ENCODE measurements at places on chromosomes 2 and 18.

- H3K4me1 ChIP-seq, result peaks cover 9% of the 10 kb centered on the region
- no peak overlapping the region for H3K27ac ChIP-seq
- peaks cover 31% of the 10 kb centered on the region for H3K27me3 ChIP-seq
- no peak overlapping the region for H3K4me3 ChIP-seq
- peak; percentile 23 for DNase-seq
- H3K36me3 ChIP-seq, result no peaks in the 10 kb centered on the region
Measured at GRCh38 chr2:113370478-113371091, 66.9 kb upstream of the ZNG1B start.

GRCh38 chr2:199778655-199779054 lies 72.3 kb downstream of the FTCDNL1 start:
- no peak overlapping the region for H3K27ac ChIP-seq
- H3K4me1 ChIP-seq, result no peaks in the 10 kb centered on the region
- DNase-seq, result no peak
- H3K4me3 ChIP-seq, result no peak overlapping the region

GRCh38 chr2:112782234-112782799 lies 2.0 kb downstream of the IL1A start:
- no peak for DNase-seq
- H3K36me3 ChIP-seq, result peaks cover 4% of the 10 kb centered on the region
- no peak overlapping the region for H3K27ac ChIP-seq
- H3K4me1 ChIP-seq, result peaks cover 5% of the 10 kb centered on the region
- H3K27me3 ChIP-seq, result peaks cover 49% of the 10 kb centered on the region

DNA sequence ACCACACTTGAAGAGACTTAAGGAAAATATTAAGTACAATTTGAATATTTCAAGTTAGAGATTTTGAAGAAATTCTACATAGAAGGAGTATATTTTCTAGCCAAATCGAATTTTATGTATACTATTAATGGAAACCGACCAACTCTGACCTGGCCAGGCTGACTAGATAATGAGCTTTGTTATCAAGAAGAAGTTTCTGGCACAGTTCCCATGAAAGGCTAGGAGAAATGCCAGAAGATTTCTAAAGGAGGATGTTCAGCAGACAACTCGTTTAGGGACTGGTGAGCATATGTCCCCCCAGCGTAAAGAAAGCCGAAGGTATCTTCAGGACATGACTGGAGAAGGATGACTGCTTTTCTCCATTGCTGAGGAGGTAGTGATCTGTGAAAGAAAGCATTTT lies 127.3 kb downstream of the DIS3L2 start:
- peaks cover 6% of the 10 kb centered on the region for H3K4me1 ChIP-seq
- no peak overlapping the region for H3K4me3 ChIP-seq
- peaks cover 7% of the 10 kb centered on the region for H3K36me3 ChIP-seq
- H3K27ac ChIP-seq, result no peak overlapping the region

- peaks cover 2% of the 10 kb centered on the region for H3K36me3 ChIP-seq
- peaks cover 33% of the 10 kb centered on the region for H3K27me3 ChIP-seq
- no peaks in the 10 kb centered on the region for H3K4me1 ChIP-seq
- no peak for DNase-seq
Measured at GRCh38 chr2:118348380-118349034, 260.2 kb downstream of the INSIG2 start.

- peak overlapping the region; percentile 97 for H3K4me3 ChIP-seq
- DNase-seq, result no peak
- H3K4me1 ChIP-seq, result peaks cover 35% of the 10 kb centered on the region
- H3K27ac ChIP-seq, result peak overlapping the region; percentile 97
- no peaks in the 10 kb centered on the region for H3K27me3 ChIP-seq
- H3K36me3 ChIP-seq, result peaks cover 2% of the 10 kb centered on the region
Measured at GRCh38 chr2:86195808-86196387, 636 bp upstream of the IMMT start.

GRCh38 chr2:69779258-69780001 lies 37.5 kb downstream of the ANXA4 start:
- no peak overlapping the region for H3K27ac ChIP-seq
- H3K4me1 ChIP-seq, result peaks cover 14% of the 10 kb centered on the region
- no peak overlapping the region for H3K4me3 ChIP-seq
- H3K36me3 ChIP-seq, result peaks cover 2% of the 10 kb centered on the region
- no peaks in the 10 kb centered on the region for H3K27me3 ChIP-seq
- no peak for DNase-seq

DNA sequence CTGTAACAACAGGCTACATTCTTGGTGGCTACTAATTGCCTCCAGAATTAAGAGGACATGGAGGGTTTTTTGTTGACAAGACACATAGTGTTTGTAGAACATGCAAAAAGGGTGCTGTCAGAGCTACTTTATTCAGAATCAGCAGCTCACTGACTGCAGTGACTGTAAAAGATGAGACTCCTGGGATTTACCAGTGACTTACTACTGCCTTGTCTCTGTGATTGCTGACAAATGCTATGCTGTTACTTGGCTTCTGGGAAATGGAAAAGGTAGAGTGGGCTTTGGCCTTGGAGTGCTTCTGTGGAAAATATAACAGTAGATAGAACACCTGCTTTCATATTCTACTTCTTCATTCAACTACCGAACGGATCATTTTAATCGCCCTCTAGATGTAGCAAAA lies 47.8 kb downstream of the GREB1L start:
- no peak for DNase-seq
- H3K4me1 ChIP-seq, result no peaks in the 10 kb centered on the region
- H3K36me3 ChIP-seq, result no peaks in the 10 kb centered on the region

DNA sequence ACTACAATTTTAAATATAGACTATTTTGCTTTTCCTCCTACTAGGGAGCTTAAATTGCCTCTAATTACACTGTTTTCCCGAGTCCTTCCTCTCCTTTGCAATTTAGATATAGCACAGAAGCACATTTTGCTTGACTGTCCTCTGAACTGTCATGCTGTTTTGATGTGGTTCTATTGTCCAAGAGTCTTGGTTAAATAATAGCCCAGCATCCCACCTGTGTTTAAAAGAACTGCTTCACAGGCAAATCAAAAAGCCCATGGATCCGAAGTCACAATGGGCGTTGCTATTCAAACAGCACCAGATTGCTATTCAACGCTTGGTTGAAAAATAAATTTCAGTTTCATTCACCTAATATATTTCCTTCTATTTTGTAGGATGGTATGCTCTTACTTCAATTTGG lies 22.3 kb upstream of the ACTR3 start:
- no peak for DNase-seq
- H3K27ac ChIP-seq, result peak overlapping the region; percentile 61
- H3K4me1 ChIP-seq, result peaks cover 14% of the 10 kb centered on the region
- peaks cover 2% of the 10 kb centered on the region for H3K36me3 ChIP-seq
- no peaks in the 10 kb centered on the region for H3K27me3 ChIP-seq
- H3K4me3 ChIP-seq, result no peak overlapping the region

DNA sequence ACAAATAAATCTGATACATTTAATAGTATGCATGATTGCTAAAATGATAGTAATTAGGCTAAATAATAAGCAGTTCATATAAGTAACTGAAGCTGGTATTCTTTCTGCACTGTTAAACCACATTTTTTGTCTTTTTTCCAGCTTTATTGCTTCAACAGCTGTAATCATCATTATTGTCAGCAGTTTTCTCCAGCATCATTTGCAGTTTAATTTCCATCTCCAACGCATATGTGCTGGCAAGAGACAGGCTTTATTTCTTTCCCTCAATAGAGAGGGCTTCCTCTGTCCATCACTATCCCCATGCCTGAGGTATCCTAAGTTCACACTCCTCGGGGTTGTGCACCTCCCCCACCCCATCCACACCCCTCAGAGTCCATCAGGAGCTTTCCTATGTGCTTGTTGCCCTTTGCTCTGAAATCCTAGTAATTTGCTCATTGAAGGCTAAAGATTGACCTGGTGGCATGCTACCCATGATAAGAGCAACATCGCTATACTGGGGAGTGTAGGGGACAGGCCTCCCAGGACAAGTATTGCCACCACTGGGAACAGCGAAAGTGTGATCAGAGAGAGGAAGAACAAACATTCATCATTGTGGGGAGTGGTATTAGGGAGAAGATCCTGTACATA lies 37.1 kb downstream of the B4GALT6 start:
- DNase-seq, result no peak
- H3K27ac ChIP-seq, result no peak overlapping the region
- peaks cover 3% of the 10 kb centered on the region for H3K4me1 ChIP-seq
- peaks cover 3% of the 10 kb centered on the region for H3K36me3 ChIP-seq
- H3K27me3 ChIP-seq, result peaks cover 51% of the 10 kb centered on the region

DNA sequence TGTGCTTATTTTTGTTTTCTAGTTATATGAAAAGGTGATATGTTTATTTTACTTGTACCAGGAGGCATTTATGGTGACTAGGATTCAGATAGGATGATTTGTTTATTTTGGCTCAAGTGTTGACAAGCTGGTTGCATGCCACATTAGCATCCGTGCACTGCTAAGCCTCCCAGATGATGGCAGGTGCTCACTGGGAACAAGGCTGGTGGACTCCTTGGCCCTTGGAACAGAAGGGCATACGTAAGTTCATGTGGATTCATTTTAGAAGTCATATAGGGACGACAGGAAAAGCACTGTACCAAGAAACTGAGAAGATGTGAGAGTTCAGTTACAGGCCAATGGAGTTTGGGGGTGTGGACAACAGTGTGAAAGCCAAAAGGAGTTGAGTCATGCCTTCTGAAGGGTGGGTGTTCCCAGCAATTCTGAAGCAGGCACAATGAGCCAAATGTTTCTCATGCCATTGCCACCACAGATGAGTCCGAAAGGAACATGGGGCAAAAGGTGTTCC lies 166.2 kb downstream of the PHLPP1 start:
- H3K4me3 ChIP-seq, result no peak overlapping the region
- no peaks in the 10 kb centered on the region for H3K36me3 ChIP-seq
- peaks cover 2% of the 10 kb centered on the region for H3K4me1 ChIP-seq

DNA sequence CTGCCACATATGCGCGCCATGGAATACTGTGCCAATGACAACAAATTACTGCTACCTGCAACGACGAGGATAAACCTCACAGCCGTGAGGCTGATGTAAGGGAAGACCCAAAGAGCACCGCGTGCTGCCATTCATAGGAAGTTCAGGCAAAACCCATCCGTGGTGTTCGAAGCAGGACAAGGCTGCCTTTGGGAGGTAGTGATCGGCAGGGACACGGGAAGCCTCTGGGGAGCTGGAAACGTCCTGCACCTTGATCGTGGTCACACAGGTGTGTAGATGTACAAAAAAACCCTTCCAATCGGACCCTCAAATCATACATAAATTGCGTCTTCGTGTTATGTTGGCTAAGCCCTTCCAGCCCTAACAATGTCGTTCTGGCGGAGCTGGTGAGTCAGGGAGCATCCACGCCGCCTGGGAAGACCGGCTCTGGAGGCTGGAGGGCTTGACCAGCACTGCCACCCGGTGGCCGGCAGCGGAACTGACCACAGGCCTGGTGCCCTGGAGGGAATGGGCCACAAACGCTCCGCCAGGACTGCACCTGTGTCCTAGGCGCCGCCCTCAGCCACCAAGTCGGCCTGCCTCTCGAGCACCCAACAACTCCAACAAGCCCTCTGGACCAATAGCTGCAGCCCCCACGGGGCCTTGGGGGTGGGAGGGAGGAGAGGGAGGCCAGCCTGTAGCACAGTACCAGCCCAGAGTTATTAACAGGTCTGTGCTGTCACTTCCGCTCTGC lies 4.1 kb upstream of the NEURL3 start:
- H3K4me1 ChIP-seq, result peaks cover 9% of the 10 kb centered on the region
- no peak for DNase-seq
- peaks cover 26% of the 10 kb centered on the region for H3K27me3 ChIP-seq
- H3K27ac ChIP-seq, result peak overlapping the region; percentile 16
- no peaks in the 10 kb centered on the region for H3K36me3 ChIP-seq

GRCh38 chr2:160425434-160426151 lies 68.0 kb downstream of the RBMS1 start:
- H3K4me1 ChIP-seq, result peaks cover 46% of the 10 kb centered on the region
- H3K27me3 ChIP-seq, result no peaks in the 10 kb centered on the region
- H3K4me3 ChIP-seq, result no peak overlapping the region
- H3K27ac ChIP-seq, result peak overlapping the region; percentile 51

DNA sequence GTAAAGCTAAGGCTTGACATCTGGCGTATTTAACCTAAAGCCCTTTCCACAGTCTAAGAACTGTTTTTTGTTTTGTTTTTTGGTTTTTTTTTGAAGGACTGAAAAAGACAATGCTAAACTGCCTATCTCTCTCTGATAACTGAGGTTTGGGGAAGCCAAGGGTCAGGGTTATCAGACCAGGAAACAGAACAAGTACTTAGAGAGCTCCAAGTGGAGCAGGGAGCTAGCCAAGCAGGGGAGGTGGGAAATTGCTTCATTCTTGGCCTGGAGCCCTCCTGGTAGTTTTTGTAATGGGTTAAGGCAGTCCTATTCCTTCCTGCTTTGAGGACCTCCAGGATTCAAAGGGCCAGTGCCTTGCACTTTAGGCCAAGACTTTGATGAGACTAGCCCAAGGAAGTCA lies 154.3 kb upstream of the LTBP1 start:
- H3K4me1 ChIP-seq, result peaks cover 2% of the 10 kb centered on the region
- H3K36me3 ChIP-seq, result peaks cover 14% of the 10 kb centered on the region
- H3K27ac ChIP-seq, result no peak overlapping the region

DNA sequence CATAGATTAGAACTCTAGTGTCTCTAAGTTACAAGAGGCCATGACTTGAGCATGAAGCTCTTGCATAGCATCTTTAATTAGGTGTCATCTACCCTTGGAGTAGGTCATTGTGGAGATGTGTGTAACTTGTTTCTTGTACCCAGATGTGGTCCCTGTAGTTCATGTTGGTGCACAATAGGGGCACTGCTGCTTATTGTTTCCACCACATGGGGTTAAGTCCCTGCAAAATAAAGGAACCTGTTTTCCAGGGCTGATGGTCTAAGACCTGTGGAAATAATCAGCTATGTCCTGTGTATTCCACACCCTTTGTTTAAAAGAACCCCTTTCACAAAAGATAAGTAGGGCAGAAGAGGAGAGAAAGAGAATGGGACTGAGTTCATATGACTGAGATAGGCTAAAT lies 28.6 kb downstream of the ASXL3 start:
- H3K27me3 ChIP-seq, result no peaks in the 10 kb centered on the region
- no peak for DNase-seq
- no peak overlapping the region for H3K4me3 ChIP-seq

GRCh38 chr2:9032121-9032520 lies 28.6 kb upstream of the MBOAT2 start:
- no peak overlapping the region for H3K27ac ChIP-seq
- peaks cover 64% of the 10 kb centered on the region for H3K27me3 ChIP-seq
- H3K36me3 ChIP-seq, result peaks cover 6% of the 10 kb centered on the region
- no peak overlapping the region for H3K4me3 ChIP-seq

- peaks cover 2% of the 10 kb centered on the region for H3K36me3 ChIP-seq
- H3K27me3 ChIP-seq, result peaks cover 8% of the 10 kb centered on the region
- peak; percentile 23 for DNase-seq
- H3K4me3 ChIP-seq, result peak overlapping the region; percentile 97
- H3K4me1 ChIP-seq, result peaks cover 21% of the 10 kb centered on the region
- H3K27ac ChIP-seq, result peak overlapping the region; percentile 86
Measured at GRCh38 chr2:71226096-71226964, 573 bp downstream of the PAIP2B start.

DNA sequence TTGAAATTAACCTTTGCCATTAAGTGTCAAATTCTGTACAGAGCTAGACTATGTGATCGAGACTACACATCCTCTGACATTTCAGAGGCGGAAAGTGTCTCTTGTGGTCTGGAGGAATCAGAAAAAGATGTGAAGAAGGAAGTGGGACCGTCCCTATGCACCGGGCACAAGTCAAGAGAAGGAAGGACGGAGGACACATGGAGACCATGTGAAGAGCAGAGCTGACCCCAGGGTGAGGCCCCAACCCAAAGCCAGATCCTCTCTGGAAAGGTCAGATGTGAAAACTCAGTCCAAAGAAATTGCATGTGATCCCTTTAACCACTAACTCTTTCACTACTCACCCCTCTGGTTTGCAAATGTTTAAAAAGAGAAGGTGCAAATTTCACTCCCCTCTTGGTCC lies 92.4 kb downstream of the PID1 start:
- DNase-seq, result no peak
- no peak overlapping the region for H3K27ac ChIP-seq
- H3K4me3 ChIP-seq, result no peak overlapping the region
- H3K36me3 ChIP-seq, result no peaks in the 10 kb centered on the region

Data from T-helper 17 cell (primary cell).